T47D (cell line): ENCODE measurements at places on chromosomes 13 and 19.
A peak's percentile ranks its signal among the peaks of the same experiment; 100 is the strongest.

DNA sequence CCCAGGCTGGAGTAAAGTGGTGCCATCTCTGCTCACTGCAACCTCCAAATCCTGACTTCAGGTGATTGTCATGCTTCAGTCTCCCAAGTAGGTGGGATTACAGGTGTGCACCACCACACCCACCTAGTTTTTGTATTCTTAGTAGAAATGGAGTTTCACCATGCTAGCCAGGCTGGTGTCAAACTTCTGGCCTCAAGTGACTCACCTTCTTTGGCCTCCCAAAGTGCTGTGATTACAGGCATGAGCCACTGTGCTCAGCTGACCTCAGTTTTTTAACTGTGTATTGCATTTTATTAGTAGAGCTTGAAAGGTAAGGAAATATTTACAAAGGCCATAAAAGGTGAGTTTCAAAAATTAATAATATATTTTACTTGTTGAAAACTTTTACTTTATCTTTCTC is 2.3 kb downstream of the ZNF726 start:
- DNase-seq, result peak; percentile 33

DNA sequence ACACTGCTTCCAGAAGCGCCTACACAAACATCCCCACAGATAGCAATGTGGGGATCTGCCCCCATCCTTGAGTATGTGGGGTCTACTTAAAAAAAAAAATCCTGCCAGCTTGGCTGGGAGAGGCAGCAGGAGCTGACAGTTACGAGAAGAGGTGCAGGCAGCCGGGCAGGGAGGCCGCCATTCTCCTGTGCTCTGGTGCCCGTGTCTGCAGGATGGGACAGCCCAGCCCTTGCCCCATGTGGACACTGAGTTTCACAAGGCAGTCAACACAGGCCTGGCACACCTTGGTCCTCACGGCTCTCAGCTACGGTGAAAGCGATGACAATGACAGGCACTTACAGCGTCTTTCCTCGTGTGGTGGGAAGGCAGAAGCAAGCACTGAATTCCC is 24.0 kb downstream of the MPND start:
- DNase-seq, result no peak

DNA sequence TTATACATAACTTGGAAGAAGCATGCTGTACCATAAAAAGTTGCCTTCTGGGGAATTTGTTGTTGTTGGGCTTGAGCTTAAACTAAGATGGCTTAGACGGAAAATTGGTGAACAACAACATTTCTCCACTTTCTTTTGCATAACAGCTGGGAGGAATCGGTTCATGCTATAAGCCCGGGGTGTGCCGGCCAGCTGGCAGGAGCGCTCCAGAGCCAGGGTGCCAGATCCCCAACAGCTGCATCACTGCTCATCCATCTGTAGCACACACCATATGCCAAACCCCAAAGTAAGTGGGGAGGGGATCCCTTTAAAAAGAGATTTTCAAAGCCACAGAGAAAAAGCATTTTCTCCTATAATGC is 419.5 kb upstream of the ARGLU1 start:
- no peak for DNase-seq

- DNase-seq, result no peak
Observed at GRCh38 chr13:63737418-63737817, 2321.8 kb upstream of the PCDH20 start.

- DNase-seq, result no peak
Observed at GRCh38 chr13:21526707-21527540, 67.8 kb upstream of the ZDHHC20 start.

DNA sequence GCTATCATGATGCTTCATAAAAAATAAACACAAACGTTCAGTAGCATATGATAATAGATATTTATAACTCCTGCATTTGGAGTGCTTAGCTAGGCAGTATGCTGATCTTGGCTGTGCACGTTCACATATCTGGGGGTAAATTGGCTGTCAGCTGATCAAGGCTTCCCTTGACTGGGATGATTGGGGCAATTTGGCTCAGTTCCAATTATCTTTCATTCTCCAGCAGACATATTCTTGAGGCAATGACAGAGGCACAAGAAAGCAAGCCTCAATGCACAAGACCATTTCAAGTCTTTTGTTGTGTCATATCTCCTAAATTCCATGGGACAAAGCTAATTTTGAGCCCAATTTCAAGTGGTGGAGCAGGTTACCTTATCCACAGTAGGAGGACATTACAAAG is 142.0 kb downstream of the DLEU7 start:
- DNase-seq, result no peak

- DNase-seq, result no peak
Observed at GRCh38 chr13:35832551-35832950, 298.6 kb downstream of the DCLK1 start.

- DNase-seq, result peak; percentile 73
Observed at GRCh38 chr13:54742984-54743383, 1714.4 kb downstream of the OLFM4 start.

- no peak for DNase-seq
Observed at GRCh38 chr19:45040059-45040771, 1.4 kb downstream of the CLASRP start.

GRCh38 chr13:113567681-113568080 is 16.9 kb upstream of the TFDP1 start:
- no peak for DNase-seq

GRCh38 chr19:34165295-34165738 is 7.0 kb upstream of the LSM14A start:
- DNase-seq, result no peak

GRCh38 chr19:41923045-41923788 is 5.0 kb downstream of the ERFL start:
- DNase-seq, result no peak

DNA sequence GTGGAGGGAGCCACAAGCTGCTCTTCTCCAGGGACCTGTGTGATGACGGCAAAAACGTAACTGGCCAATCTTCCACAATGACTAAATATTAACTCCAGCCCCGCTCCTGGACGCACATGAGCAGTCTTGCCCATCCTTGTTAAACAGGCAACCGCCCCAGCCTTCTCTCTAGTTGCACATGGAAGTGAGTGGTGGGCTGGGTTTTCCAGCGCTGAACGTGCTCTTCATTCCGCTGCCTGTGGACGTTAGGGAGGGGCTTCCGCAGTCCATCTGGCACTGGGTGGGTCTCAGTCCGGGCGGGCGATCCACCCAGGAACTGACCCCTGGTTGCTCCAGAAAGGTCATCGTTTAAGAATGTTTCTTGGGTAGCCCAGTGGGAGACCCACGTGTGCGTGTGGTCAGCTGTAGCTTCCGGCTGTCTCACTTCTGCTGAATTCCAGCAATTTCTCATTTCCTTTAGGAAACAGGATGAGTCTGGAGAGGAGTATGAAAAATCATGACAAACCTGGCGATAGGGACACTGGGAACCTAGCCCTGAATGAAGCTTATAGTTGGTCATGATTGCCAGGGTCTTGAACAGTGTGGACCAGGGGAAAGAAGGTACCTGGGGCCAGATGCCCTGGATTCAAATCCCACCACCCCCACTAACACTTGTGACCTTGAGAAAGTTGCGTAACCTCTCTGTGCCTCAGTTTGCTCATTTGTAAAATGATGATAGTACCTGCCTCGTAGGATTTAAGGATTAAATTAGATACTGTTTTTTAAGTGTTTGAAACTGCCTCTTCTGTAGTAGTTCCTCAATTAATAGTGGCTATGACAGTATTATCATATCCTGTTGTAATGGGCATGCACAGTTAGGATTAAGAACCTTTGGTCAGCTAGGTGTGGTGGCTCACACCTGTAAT is 92.6 kb downstream of the SIPA1L3 start:
- DNase-seq, result no peak

DNA sequence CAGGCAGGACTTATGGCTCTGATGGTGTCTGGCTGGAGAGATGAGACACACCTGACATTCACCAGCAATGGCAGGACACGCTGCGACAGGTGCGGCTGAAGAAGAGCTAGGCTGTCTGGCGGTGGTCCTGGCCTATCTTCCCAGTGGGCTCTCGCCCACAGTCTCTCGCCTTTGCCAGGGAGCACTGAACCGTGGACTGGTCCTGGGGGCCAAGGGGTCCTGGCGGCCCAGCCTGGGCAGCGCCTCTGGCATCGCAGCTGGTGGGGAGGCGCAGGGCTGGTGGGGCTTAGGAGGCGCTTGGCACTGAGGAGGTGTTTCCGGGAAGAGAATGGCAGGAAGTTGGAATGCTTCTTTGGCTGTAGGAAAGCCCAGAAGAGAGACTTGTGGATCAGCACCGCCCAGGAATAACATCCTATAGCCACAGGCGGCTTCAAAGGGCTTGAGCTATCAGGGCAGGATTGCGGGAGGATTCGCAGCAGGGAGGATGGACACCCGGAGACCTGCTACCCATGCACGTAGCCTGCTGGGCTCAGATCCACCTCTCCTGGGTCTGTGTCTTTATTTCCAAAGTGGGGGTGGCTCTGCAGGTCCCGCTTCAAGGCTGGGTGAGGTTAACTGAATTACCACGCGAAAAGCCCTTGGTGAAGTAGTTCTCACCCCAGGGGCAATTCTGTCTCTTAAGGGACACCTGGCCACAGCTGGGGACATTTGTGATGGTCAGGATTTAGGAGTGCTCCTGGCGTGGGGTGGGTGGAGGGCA is 14.6 kb downstream of the KDM4B start:
- no peak for DNase-seq

DNA sequence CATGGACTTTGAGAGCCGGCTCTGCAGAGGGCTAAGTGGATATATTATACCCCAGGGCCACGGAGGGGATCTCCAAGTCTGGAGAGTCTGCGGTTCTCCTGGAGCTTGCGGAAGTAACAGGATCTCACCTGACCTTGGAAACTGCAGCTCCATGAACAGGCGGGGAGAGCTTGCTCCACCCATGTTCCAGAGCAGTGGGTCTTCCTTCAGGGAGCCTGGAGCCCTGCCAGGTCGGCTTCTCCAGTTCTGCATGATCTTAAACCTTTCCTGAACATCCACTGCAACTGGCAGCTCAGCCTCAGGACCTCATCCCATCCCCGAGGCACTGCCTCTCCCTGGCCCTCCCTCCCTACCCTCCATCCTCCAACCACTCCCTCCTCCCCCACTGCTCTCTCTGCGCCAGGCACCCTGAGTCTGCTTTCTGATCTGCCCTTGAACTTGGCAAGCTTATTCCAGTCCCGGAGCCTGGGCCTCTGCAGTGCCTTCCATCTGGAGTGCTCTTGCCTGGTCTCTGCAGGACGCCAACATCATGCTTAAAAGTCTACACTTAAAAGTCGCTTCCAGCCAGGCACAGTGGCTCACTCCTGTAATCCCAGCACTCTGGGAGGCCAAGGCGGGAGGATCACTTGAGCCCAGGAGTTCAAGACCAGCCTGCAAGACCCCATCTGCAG is 13.2 kb downstream of the ATCAY start:
- no peak for DNase-seq

DNA sequence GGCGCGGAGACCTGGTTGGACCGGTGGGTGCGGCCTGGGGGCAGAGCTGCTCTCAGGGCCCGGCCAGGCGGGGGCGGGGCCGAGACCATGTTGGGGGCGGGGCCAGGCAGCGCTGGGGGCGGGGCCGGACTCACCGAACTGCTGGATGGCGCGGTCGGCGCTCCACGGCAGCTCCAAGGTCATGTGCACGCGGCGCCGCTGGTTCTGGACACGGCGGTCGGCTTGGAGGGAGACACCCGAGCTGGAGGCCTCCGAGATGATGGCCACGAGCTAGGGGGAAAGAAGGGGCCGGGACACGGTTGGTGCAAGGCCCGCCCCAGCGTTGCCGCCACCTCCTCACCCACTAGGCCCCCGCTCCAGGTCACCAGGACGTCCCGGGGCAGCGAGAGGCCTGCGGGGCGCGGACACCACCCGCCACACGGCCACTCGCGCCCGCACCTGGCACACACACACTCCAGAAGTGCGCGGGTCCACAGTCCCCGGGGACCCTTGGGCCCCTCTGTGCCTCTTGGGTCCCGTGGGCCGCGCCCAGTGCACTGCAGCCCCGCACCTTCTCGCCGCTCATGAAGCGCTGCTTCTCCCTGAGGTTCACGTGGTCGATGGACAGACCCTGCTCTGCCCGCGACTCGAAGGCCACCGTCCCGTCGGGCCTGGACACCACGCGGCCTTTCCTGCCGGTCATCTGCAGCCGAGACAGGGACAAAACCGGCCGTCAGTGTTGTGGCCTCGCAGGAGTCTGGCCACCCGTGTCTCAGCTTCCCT is 8.7 kb downstream of the GPX4 start:
- peak; percentile 78 for DNase-seq

GRCh38 chr19:6587093-6587820 is 3.7 kb downstream of the CD70 start:
- DNase-seq, result peak; percentile 7

DNA sequence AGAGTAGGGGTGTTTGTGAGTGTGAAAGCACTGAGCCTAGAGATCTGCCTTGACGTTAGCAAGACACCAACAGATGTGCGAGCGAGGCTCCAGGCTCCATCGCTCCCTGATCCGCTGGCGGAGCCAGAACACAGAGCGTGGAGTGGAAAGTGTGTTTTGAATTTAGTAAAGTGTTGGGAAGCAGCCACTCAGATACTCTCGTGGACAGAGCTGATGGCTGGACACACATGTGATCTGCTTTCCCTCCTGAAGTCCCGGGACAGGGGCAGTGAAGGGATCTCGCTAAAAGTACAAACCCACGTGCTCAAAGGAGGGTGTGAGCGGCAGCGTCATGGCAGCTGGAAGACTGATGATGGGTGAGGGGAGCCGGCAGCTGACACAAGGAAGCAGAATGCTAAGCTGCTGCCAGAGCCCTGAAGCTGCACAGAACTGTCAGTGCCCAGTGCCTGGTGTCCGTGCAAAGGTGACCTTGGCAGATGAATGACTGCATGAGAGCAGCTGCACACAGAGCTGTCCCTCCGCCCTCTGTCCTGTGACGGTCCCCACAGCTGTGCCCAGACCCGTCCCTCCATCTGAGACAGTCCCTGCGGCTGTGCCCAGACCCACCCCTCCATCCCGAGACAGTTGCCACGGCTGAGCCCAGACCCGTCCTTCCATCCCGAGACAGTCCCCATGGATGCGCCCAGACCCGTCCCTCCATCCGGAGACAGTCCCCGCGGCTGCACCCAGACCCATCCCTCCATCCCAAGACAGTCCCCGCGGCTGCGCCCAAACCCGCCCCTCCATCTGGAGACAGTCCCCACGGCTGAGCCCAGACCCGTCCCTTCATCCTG is 29.6 kb upstream of the TMEM255B start:
- DNase-seq, result peak; percentile 9

- peak; percentile 95 for DNase-seq
Observed at GRCh38 chr19:58059003-58059670, at the start of gene ZNF135. ZNF135 (plus strand) TSS chr19:58059282; CDS start chr19:58060003, 721 bp downstream.

DNA sequence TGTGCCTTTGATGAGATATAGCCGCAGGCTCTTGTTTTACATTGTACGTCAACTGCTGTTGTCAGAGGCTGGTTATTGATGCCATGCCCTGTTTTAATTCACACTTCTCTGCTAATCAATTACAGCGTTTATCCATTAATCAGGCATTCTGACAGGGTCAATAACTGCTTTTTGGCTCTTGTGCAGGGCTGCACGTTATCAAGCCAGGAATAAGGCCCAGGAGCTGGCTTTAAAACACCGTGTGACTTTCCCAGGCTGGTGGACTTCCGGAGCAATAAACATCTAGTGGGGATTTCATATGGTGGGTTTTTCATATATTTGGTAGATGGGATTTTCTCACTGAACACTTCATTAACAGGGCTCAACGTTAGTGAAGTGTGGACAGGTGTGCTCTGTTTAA is 221.7 kb downstream of the TM9SF2 start:
- no peak for DNase-seq

DNA sequence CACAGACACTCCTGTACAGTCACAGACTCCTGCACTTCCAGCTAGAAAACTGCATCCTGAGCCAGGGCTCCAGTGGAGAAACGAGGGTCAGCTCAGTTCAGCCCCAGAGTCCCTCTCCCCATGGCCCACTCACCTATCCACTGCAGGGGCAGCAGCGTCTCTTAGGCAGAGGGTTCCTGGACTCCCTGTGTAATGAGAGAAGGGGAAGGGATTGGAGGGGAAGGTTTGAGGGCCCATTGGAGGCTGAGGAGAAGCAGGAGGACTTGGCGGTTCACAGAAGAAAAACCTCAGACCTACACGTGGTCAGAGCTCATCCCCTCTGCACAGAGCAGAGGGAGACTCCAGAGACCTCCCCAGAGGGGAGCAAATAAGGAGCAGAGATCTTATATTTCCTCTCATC is 9.2 kb upstream of the CEACAM18 start:
- no peak for DNase-seq
